Sigmoid colon (tissue), 7 donors: ENCODE measurements at places on chromosomes 6 and 20. TPM values are rescaled to one million over a fixed set of nuclear protein-coding genes. Genes with fewer than 3 reads are reported as not detected.

GRCh38 chr20:64129146-64129782 is 21.9 kb upstream of the NPBWR2 start:
- no peak overlapping the region for H3K4me3 ChIP-seq
- no peaks in the 10 kb centered on the region for H3K36me3 ChIP-seq
- peak; percentile 44 for DNase-seq
- H3K27me3 ChIP-seq: peaks cover 35% of the 10 kb centered on the region
- H3K4me1 ChIP-seq: no peaks in the 10 kb centered on the region

DNA sequence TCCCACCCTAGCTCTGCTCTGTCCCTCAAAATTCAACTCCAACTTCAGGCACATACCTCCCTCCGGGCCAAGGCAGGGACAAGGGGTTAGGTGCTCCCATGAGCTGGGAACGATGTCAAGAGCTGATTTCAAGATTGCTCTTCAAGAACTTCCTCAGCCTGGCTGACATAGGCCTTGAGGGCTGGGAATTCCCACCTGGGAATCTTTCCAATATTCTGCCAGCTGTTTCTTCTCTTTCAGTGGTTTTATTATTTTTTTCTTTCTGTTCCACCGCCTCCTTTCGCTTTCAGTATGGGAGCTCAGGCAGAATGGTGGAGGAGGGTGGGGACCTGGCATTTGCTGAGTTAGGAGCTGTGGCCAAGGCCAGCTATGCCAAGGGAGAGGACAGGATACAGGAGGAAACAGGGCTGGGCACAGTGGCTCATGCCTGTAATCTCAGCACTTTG is 33.7 kb downstream of the SRSF3 start:
- peak overlapping the region; percentile 73 for H3K27ac ChIP-seq
- no peaks in the 10 kb centered on the region for H3K27me3 ChIP-seq
- H3K36me3 ChIP-seq: no peaks in the 10 kb centered on the region
- peak; percentile 90 for DNase-seq
- H3K4me1 ChIP-seq: no peaks in the 10 kb centered on the region
- H3K4me3 ChIP-seq: no peak overlapping the region

DNA sequence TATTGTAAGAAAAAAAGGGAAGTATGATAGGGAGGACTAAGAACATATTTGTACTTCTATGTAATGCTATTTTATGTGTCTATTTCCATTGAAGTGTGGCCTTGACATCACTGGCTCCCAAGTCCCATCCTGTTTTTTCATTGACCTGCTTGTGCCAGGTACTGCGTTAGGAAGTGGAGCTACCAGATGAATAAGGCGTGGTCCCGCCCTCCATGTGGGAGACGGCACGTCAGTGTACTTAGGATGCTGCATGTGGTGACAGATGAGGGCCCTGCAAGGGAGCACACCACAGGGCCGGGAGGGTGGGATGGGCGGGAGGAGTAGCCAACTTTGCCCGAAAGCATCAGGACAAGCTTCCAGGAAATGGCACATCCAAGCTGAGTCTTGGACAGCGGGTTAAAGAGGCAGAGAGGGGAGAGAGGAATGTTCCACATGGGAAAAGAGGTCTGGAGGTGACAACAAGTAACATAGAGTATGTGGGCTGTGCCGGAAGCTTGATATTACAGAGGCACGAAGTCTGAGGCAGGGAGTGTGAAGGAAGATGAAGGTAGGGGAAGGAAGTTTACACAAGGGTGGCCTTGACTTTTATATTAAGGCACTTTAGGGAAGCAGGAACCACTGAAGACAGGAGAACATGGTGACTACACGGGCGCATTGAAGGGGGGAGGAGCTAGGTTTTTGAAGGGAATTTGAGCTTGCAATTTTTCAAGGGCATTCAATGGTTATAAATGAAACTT is 140.6 kb downstream of the MTHFD1L start:
- no peak overlapping the region for H3K4me3 ChIP-seq
- no peak for DNase-seq
- H3K27me3 ChIP-seq: no peaks in the 10 kb centered on the region
- no peaks in the 10 kb centered on the region for H3K4me1 ChIP-seq
- H3K36me3 ChIP-seq: no peaks in the 10 kb centered on the region
- no peak overlapping the region for H3K27ac ChIP-seq

GRCh38 chr20:53157443-53158408 is 185.6 kb downstream of the TSHZ2 start:
- H3K4me3 ChIP-seq: no peak overlapping the region
- DNase-seq: no peak
- H3K36me3 ChIP-seq: no peaks in the 10 kb centered on the region
- H3K4me1 ChIP-seq: no peaks in the 10 kb centered on the region

DNA sequence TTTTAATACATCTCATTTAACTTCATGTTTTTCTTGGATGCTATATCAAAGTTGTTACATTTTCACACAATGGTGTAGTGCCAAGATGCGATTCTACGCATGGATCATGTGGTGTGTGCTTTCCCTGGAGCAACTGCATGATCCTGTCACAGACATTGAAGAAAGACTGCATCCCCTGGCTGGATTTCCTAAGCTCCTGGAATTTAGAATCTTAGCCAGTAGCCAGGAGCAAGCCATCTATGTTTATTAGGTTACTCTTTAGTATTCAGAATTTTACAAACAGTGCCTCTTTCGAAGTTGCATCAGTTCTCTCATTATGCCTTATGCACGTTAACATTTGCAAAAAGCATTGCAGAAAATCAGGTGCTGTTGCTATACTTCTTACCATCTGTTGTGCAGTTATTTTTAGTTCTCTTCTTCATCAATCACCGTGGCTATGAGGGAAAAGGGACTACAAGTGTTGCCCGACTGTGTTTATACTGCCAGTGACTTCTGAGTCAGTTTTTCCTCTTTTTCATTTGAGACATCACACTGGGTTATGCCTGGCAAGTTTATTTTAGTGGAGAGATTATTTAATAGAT is 584.2 kb downstream of the BCKDHB start:
- H3K4me3 ChIP-seq: no peak overlapping the region
- no peak for DNase-seq

- no peaks in the 10 kb centered on the region for H3K27me3 ChIP-seq
- no peaks in the 10 kb centered on the region for H3K36me3 ChIP-seq
- H3K4me1 ChIP-seq: no peaks in the 10 kb centered on the region
- no peak for DNase-seq
Observed at GRCh38 chr6:129606664-129607063, 103.3 kb downstream of the ARHGAP18 start.

GRCh38 chr20:3237958-3238615 is 903 bp downstream of the SLC4A11 start:
- no peak for DNase-seq
- H3K4me1 ChIP-seq: no peaks in the 10 kb centered on the region
- no peak overlapping the region for H3K27ac ChIP-seq
- H3K36me3 ChIP-seq: no peaks in the 10 kb centered on the region
- peaks cover 77% of the 10 kb centered on the region for H3K27me3 ChIP-seq

The MED20 gene
- total RNA-seq: 15.5 TPM

The NHLRC1 gene
- 1.2 TPM for total RNA-seq
